ENCODE measurements at places on chromosomes 7 and 10.

- no peak for DNase-seq
Observed at GRCh38 chr10:48811917-48812316, 127.2 kb downstream of the WDFY4 start.

- no peak for DNase-seq
Observed at GRCh38 chr10:43322331-43322730, 49.1 kb upstream of the FXYD4 start.

- no peak for DNase-seq
Observed at GRCh38 chr10:43570971-43571370, 3.4 kb downstream of the ZNF239 start.

GRCh38 chr7:10474048-10474447 is 499.6 kb upstream of the PHF14 start:
- no peak for DNase-seq

GRCh38 chr7:130369831-130370550 is 10.3 kb upstream of the CPA1 start:
- DNase-seq, result no peak

DNA sequence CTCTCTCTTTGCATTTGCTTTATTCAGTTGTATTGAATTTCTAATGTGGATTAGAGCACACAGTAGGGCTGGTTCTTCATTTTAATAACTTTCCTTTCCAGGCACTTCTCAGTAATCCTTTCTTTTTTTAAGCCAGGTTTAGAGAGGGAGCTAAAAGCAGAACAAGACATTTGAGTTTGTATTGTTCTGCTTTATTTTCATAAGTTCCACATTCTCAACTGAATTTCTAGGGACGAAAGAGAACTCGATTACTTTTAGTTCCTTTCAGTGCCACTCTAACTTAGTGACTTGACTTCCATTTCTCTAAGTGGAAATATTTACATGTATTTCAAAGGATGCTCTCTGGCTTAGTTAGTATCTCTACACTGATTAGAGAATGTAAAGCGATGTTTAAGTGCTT is 145.6 kb downstream of the EXOC4 start:
- no peak for DNase-seq

DNA sequence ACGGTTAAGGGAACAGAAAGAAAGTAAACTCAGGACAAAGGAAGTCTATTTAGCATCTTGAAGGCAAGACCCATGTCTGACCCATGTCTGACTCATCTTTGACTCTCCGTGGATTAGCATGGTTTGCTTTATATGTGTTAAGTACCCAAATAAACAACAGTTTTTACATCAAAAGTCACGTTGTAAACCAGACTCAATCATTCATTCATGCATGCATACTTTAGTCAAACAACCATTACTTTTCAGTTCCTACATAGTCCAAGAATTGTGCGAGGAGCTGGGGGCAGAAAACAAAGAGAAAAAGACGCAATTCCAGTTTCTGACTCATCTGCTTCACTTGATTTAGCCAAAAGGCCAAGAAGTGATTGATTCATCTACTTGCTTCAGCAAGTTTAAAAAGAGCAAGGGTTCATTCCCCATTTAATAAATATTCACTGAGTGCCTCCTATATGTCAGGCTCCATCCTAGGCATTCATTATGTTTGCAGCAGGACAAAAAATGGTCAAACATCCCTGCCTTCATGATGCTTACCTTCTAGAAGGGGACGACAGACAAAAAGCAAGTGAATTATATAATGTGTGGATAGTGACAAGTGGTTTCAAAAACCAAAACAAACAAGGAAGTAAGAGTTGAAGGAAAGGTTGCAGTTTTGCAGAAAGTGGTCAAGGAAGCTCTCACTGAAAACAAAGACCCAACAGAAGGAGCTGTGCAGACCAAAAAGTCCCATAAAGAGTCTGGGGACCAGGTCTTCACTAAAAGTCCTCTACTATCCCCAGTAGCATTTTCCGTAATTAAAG is 116.2 kb downstream of the FAM107B start:
- no peak for DNase-seq

GRCh38 chr7:34845666-34846361 is 187.8 kb downstream of the NPSR1 start:
- no peak for DNase-seq

GRCh38 chr7:158401826-158402225 is 185.8 kb downstream of the PTPRN2 start:
- no peak for DNase-seq

DNA sequence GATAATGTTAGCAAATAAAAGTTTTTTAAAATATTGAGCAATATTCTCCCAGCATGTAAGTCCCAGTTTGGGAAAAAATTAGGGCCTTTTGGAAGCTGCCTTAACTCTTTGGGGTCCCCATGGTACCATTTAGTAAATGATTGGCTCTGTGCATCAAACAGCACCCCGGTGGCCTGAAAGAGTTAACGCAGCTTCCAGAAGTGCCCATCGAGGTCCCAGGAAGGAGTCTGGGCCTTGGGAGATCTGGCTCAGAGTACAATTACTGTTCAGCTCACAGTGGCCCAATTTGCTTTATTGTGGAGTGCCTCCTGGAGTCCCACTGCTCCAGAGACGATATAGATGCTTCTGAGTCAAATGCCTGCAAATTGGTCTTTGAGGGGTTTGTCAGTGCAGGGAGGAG is 31.7 kb downstream of the WDFY4 start:
- no peak for DNase-seq

DNA sequence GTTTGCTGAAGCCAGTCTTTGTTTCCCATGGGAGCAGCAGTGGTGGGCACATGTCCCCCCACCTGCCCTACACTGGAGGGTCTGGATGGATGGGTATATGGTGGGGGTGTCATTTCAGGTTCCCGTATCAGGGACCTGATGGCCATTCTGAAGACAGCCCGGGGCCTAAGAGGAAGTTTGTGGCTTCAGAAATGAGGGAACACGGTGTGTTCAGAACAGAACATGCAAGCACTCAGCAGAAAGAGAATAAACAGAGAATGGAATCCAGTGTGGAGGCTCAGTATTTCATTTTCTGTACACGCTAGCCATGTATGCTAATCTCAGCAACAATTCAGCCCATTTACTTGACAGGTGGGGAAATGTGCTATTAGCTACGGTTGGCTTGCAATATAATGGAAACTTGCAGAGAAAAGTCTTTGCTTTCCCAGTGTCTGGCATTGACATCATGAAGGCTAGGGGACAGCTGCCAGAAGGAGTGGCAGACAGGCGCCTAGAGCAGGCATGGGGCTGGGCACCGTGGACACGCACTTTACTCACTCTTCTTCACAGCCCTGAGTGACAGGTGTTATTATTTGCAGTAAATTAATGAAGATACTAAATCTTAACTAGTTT is 98.6 kb downstream of the ELMO1 start:
- DNase-seq, result no peak

GRCh38 chr10:52391927-52392602 is 78.0 kb downstream of the DKK1 start:
- no peak for DNase-seq

DNA sequence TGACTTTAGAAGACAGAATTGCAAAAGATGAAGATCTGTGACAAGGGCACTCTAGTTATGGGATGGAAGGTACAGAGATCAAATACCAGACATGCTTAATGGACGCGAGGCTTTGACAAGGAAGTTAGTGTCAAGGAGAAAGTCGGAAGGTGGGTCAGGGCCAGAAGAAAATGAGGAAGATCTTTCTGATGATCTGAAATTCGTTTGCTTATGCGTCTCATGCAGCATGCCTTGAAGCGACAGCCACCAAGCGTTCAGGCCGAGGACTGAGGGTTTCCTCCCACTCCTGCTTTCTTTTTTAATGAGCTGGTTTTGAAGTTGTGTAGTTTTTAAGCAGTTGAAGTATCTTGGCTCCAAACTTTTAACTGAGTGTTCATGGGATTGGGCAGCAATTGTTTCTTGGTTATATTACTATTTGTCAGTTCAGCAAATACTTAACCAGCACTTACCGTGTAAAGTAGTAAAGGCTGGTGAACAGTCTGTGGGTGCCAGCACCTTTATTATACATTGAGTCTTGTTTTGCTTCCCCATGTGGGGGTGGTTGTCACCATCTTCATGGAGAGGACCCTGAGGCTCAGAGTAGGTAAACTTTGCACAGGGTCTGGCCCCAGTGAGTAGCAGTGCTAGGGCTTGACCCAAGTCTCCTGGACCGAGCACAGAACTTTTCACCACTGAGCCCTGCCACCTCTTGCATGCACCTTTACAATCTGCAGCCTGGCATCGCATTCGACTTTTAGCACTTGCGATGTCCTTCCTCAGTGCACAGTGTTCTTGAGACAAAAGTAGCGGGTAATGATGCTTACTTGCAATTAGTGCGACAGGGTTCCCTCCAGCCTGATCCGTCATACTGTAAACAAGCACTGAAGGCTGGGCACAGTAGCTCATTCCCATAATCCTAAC is 14.3 kb upstream of the BHLHA15 start:
- no peak for DNase-seq

GRCh38 chr7:26549281-26549944 is 257.8 kb downstream of the SNX10 start:
- no peak for DNase-seq

DNA sequence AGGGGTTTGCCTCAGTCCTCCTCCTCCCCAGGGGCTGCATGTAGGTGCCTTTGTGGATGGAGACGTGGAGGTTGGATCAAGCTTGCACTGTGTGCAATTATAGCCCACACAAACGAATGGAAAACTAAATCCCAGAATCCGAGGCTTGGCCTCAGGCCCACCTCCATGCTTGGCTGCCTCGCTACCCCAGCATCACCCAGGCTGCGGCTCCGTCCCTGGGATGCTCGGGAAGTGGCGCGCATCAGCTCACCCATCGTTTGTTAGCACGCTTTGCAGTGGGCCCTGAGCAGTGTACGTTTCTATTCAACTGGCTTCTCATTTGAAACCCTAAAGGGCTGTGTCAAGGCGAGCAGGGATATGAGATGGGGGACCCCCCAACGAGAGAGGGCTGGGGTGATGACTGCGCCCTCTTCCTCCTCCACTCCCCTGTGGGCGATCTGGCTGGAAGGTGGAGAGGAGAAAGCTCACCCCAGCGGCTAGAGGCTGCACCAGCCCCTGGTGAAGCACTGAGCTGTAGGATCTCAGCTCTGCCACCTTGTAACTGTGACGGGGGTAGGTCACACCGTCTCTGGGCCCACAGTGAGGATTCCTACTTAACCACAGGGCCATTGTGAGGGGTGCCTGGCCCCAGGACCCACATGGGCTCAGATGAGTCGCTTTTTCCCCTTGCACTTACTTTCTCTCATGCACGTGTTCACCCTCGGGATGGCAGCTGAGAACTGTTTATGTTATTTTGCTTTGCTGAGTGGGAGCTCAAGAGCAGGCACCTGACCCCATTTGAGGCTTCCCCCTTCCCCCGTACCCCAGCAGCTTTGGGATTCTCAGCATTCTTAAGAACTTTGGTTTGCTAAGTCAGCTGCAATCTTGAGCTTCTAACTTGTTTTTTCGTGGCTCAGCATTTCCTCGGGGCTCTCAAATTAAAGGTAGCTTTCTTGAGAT is 12.7 kb upstream of the BTBD16 start:
- no peak for DNase-seq

- DNase-seq, result no peak
Observed at GRCh38 chr7:76507723-76508406, 2.5 kb upstream of the UPK3B start.

- no peak for DNase-seq
Observed at GRCh38 chr10:59888781-59889435, 17.4 kb downstream of the CCDC6 start.

DNA sequence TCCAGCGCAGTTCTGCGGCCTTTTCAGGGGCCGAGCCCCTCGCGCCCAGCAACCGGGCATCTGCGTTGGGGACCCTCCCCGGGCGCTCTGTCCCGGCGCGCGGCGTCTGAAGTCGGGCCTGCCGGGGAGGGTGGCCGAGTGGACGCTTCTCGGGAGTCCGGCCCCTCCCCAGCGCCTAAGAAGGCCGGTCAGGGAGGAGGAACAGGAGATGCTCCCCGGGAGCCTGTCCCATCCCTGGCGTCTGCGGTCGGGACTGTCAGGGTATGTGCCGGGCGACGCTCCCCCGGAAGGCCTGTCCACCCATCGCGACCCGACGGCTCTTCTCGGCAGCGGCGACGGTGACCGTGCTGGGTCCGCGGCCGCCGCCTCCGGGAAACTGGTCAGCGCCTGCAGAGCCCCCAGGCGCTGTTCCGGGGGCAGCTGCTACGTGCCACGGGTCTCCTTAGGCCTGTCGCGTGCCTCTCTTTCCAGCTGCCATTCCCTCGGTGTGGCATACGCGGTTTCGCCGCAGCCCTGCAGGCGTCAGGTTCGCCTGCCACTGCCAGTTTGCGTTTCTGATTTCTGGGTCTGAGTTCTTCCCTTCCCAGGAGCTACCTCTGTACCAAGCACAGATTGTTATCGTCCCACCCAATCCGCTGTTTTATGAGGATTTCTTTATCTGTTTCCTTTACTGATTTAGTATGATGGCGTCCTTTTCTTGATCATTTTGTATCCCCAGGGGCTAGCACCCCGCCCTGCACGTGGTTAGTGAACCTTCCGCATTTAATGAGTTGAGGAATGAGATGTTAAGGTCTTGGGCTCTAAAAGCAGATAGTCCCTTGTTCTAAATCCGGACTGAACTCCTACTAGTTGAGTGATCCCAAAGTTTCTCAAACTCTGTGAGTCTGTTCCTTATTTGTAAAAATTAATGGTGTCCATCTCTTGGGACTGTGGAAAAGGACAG is 782 bp downstream of the IFIT5 start:
- no peak for DNase-seq

GRCh38 chr10:49518982-49519578 is 19.8 kb downstream of the ERCC6 start:
- DNase-seq, result peak; percentile 40

- peak; percentile 48 for DNase-seq
Observed at GRCh38 chr10:63976538-63976937, 455.3 kb downstream of the REEP3 start.

DNA sequence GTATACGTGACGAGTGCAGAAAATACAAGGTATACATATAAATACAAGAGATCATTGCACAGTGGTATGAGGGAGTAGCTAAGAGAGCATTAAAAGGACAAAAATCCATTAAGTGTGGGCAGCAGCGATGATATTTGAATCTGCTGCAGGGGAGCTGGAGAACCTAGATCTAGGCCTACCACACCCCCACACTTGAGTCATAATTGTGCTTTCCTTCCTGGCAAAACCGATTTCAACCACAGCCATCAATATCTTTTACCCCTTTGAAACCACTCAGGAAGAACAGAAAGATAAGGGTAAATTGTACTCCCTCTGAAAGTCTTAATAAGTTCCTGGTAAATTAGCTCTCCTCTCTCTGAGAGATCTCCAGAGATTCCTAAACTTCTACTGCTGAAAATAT is 345.0 kb downstream of the SORCS1 start:
- DNase-seq, result peak; percentile 22

DNA sequence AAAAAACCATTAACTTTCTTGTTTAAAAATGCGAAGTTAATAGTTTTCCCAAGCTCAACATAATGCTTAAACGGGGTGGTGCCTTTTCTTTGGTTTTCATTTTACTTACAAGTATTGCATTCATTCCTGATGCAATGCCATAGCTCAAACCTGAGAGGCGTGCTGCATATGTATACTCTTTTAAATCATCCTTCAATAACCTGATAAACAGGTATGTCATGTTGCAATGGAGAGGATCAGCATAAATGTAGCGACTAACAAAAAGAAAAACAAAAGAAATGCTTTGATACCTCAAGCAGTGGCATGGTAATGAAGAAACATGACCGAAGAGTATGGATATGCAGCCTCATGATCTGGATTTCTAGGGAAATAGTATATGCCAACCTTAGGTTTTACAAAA is 95.4 kb downstream of the IDE start:
- no peak for DNase-seq
